ENCODE measurements at places on chromosomes 6 and 20.

- DNase-seq = no peak
These were observed 161.2 kb downstream of the KCNQ5 start for GRCh38 chr6:72783035-72783434.

- no peak for DNase-seq
These were observed 10.6 kb downstream of the COL9A3 start for GRCh38 chr20:62827311-62828038.

DNA sequence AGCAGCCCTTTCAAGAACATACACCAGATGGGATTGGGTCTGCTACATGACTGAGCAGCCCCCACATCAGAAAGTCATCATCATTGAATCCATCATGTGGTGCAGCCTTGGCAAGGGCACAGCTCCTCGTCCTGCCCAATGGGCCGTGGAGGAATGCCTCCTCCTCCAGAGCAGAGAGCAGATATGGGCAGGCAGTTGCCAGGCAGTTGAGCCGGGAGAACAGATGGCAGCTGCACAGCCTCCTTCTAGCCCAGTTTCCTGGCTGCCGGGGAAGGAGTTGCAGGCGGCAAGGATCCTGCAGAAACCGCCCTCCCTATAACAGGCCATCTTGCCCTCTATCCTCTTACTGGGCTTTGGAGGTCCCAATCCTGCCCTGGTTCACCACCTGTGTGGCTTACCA, 11.9 kb upstream of the ZFAND3 start:
- no peak for DNase-seq

GRCh38 chr6:125268765-125269164, 33.0 kb downstream of the HDDC2 start:
- no peak for DNase-seq

GRCh38 chr20:61662968-61663331, 402.7 kb downstream of the TAF4 start:
- no peak for DNase-seq

- no peak for DNase-seq
These were observed 38.3 kb downstream of the MAFB start for GRCh38 chr20:40650707-40651106.

GRCh38 chr6:41467061-41467460, 79.1 kb upstream of the FOXP4 start:
- DNase-seq = no peak

DNA sequence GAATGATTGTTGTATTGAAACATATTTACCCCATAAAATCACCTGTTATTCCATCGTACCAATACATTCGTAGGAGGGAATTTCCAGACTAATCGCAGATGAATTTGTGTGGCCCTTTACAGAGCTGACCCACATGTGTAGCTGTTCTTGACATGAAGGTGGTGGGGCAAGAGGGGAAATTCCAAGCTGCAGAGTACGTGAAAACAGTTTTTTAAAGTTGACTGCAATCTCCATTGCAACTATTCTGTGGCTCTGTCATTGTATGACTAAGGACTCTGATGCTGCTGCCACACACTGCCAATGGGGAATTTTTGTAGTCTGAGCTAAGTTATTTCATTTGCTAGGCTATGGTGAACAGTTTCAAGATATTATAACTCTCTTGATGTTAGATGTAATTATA, 46.4 kb upstream of the ADTRP start:
- DNase-seq = no peak

DNA sequence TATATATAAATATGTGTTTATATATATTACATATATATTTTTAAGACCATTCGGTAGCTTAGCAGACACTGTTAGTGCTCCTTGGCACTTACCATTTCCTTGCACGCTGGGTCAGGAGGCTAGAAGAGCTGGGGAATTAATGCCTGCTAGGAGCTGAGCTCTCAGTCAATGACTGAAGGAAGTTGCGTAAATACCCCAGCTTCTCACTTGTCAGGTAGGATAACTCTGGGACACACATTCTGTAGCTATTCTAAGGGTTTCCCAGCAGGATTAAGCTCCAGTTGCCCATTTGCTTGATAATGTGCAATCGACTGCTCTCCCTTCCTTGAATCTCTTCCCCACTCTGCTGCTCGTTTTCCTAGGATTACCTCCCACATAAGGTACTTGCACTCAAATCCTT, 15.7 kb upstream of the DNAAF9 start:
- no peak for DNase-seq

- DNase-seq = no peak
These were observed 146.2 kb downstream of the COL21A1 start for GRCh38 chr6:56101141-56101553.

DNA sequence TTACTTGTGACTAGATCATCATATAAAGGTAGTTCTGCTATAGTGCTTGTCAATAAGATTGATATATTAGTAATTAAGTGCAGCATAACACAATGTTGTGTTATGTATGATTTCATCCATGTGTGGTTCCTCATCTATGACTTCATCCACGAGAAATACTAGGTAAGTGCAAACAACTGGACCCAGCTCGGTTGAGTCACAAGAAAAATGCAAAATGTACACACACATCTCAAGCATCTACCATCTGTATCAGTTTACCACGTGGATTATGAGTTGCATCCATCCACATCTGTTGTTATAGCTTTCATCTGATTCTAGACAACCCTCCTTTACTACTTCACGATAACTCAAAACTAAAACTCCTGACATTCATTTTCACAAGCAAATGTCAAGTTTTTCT, 517.0 kb upstream of the CITED2 start:
- DNase-seq = no peak

- DNase-seq = no peak
These were observed 34.4 kb downstream of the CDH26 start for GRCh38 chr20:59992526-59993084.

GRCh38 chr20:16846006-16846405, 97.8 kb downstream of the OTOR start:
- DNase-seq = no peak

GRCh38 chr6:89348372-89348771, 4.2 kb downstream of the UBE2J1 start:
- no peak for DNase-seq

DNA sequence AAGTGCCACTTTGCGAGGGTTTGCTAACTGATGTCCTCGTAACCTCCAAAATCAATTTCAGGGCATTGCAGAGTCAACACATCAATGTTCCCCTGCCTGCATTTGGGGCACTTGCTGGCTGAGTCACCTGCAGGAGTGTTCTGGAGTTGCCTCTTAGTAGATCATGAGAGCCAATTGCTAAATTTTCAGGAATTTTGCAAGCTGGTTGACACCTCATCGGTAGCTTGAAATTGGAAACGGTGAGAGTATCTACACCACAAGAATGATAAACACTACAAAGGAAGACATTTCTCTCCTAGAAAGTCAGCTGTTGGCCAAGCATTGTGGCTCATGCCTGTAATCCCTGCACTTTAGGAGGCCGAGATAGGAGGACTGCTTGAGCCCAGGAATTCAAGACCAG, 10.8 kb upstream of the BFSP1 start:
- DNase-seq = no peak

GRCh38 chr20:52668626-52669025, 303.5 kb upstream of the TSHZ2 start:
- no peak for DNase-seq

DNA sequence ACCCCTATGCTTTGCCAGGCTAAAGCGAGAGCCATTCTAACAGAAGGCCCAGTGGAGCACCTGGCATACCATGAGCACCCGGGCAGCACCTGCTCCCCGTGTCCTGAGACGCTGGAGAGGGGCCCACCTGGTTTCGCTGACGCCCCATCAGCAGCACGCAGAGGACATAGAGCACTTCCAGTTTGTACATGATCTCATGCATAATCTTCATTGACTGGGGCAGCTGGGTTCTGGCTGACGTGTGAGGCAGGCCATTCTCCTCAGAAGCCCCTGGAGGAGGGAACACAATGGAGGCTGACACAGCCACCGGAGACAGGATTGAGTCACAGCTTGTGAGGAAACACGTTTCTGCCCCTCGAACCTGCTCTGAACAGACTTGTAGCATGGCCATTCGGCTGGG, 65.4 kb downstream of the MYH7B start:
- no peak for DNase-seq

- DNase-seq = no peak
These were observed 76.4 kb downstream of the TRAM2 start for GRCh38 chr6:52500238-52501129.

- DNase-seq = no peak
These were observed 118.0 kb downstream of the B3GAT2 start for GRCh38 chr6:70838907-70839285.

DNA sequence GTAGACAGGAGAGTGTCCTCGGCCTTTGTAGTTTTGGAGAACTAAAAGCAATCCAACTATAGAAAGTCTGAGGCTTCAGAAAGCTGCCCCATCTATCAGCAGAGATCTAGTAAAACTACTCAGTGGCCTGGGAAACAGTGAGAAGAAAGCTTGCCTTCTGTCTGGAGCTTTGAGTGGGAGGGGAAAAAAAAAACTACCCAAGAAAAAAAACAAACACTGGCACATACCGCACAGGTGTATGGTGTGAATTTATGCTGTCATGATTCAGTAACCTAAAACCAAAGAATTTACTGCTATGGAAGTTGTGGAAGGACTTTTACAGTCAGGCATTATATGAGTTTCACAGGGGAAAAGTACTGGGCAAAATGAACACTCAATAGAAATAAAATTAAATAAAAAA, 280.5 kb downstream of the ADGRB3 start:
- DNase-seq = no peak

DNA sequence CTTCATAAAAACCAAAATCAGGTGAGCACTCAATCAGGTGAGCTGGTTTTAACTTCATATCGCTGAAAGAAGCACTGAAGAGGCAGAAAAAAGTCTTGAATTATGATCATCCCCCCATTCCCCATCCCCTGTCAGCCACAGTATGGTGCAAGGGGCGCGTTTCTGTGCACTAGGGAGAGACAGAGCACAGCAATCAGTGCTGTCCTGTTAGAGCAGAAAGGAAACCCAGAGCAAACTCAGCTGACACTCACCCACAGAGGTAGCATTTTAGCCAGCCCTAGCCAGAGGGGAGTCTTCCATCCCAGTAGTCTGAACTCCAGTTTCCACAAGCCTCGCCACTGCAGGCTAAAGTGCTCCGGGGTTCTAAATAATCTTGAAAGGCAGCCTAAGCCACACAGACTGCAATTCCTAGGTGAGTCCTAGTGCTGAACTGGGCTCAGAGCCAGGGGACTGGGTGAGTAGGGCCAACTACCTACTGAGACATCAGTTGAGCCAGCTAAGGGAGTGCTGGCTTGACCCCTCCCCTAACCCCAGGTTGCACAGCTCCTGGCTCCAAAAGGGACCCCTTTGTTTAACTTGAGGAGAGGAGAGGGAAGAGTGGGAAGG, 1352.6 kb upstream of the GJE1 start:
- no peak for DNase-seq

DNA sequence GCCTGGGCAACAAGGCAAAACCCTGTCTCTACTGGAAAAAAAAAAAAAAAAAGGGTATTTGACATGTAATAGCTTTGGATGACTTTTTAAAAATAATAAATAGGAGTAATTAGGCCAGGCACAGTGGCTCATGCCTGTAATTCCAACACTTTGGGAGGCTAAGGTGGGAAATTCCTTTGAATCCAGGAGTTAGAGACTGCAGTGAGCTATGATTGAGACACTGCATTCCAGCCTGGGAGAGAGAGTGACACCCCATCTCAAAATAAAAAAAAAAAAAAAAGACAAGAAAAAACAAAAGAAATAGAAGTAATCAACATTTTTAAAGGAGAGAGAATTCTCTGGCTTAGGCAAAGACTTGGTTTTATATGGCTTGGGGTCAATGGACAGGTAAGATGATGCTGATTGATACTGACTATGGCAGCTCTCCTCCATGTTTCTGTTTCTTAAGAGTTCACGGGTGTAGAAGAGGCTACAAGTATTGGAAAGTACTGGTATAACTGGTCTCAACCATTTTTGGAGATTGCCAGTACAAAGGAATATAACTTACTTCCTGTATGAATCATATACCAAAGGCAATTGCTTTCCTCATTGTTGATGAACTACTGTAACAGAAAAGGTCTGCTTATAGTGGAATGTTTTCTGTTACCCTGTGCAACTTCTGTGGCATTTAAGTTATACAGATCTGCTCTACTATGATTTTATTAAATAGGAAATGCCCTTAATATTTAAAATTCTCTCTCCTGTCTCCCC, 10.1 kb downstream of the MAP3K5 start:
- no peak for DNase-seq

DNA sequence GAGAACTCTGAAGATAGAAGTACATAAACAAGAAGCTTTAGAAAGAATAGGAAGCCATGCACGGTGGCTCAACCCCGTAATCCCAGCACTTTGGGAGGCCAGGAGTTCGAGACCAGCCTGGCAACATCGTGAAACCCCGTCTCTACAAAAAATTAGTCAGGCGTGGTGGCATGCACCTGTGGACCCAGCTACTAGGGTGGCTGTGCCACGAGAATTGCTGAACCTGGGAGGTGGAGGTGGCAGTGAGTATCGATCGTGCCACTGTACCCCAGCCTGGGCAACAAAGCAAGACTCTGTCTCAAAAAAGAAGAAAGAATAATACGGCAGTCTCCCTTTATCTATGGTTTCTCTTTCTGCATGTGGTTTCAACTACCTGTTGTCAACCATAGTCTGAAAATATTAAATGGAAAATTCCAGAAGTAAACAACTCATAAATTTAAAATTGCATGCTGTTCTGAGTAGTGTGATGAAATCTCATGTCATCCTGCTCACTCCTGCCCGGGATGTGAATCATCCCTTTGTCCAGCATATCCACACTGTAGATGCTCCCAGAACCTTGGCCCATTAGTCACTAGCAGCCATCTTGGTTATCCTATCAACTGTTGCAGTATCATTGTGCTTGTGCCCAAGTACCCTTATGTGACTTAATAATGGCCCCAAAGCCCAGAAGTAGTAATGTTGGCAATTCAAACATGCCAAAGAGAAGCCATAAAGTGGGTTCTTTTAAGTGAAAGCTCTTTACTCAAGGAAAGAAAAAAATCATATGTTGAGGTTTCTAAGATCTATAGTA, 22.1 kb downstream of the DEK start:
- DNase-seq = no peak

- DNase-seq = no peak
These were observed 1.5 kb upstream of the PMEPA1 start for GRCh38 chr20:57711311-57711712.

- DNase-seq = no peak
These were observed 37.1 kb downstream of the KIF25 start for GRCh38 chr6:168034537-168034936.

- DNase-seq = no peak
These were observed 84.4 kb downstream of the ANKRD60 start for GRCh38 chr20:58144096-58144495.

DNA sequence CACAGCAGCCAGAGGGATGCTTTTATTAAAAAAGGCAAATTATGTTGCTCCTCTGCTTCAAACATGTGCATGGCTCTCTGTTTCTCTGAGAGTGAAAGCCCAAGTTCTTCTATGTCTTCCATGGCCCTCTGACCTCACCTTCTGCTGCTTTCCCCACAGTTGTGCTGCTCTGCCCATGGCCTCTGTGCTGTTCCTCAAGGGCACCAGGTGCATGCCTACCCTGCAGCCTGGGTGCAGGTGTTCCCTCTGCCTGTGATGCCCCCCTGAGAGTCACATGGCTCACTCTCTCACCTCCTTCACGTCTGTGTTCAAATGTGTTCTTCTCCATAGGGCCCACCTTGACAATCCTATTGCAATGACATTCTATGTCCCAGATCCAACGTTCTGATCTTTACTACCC, 477.0 kb upstream of the CHD6 start:
- DNase-seq = no peak

- DNase-seq = no peak
These were observed 121.6 kb downstream of the MEI4 start for GRCh38 chr6:77774457-77774856.

GRCh38 chr6:160882791-160883279, 108.7 kb upstream of the MAP3K4 start:
- DNase-seq = no peak

- no peak for DNase-seq
These were observed 61.3 kb upstream of the RNF24 start for GRCh38 chr20:4076671-4077070.

- DNase-seq = no peak
These were observed 49.3 kb upstream of the MTRF1L start for GRCh38 chr6:153051801-153052200.

All from ovary (tissue), 10 donors.